Panc1 (cell line): ENCODE measurements at places on chromosomes 4 and X. TPM values are rescaled to one million over a fixed set of nuclear protein-coding genes. Genes with fewer than 3 reads are reported as not detected.

DNA sequence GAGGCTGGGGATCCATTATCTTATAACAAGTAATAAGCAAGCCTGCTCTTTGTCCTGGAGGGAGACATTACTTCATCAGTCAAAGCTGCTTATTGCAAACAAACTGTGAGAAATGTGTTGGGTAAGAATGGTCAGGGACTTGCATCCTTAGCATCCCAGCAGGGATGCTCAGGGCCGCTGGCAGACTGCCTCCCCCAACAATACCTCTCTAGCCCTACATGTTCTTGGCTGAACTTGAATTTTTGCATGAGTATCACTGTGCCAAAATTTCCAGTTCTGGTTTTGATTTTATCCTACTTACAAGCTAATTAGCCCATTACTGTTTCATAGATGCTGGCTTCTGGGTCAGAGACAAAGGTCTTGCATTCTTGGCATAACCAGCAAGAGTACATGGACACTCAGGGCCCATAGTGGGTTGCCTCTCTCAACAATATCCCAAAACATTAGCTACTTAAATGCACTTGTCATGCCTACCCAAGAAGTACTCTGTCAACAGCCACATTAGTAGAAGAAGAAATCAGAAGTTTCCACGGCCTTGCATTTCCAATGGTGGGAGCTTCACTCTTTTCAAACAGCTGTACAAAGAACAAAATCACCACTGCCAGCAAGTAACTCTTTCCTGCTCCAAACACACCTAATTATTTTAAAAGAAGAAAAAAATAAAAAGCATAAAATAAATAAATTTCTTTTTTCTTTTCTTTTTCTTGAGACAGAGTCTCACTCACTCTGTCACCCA lies 41.9 kb upstream of the NEUROG2 start:
- no peak for DNase-seq

DNA sequence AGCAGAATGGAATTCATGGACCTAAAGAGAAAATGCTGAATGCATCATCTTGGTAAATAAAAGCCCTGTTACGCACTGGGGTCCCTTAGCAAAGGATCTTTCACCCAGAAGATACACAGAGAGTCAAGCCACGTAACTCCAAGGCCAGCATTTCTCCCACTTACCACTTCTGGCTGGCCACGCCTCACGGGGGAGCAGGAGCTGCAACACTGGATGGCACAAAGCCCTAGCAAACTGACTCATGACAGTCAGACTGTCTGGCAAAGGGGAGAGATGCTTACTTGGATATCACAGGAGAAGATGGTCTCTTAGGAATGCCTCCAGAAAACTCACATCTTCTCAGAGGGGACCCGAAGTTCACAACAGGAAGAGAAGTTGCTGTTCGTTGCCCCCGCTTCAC lies 51.4 kb upstream of the BCLAF3 start:
- no peak for DNase-seq

DNA sequence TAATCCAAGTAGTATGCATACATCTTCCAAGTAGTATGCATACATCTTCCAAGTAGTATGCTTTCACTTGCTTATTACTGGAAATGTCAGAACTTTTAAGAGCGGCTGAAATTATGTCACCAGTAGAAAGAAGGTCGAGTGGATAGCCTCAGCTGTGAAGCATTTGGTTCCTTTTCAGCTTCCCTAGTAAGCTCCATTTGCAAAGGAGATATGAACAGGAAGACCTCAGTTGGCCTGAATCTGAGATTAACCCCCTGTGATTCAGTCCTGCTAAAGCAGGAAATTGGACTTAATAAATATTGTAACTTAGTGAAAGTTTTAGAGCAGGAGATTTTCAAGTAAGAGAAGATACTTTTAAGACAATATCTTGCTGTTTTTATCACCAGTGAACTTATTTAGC lies 48.1 kb downstream of the PCDH7 start:
- no peak for DNase-seq

DNA sequence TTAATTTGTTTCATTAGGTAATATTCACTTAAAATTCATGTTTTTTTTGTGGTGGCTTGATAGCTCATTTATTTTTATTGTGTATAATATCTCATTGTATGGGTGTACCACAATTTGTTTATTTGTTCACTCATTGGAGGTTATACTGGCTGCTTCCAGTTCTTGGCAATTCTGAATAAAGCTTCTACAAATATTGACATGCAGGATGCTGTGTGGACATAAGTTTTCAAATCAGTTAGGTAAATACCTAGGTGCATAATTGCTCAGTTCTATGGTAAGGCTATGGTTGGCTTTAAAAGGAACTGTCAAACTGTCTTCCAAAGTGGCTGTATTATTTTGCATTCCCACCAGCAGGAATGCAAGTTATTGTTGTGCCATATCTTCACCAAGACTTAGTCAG lies 504.5 kb upstream of the GALNTL6 start:
- DNase-seq: no peak

DNA sequence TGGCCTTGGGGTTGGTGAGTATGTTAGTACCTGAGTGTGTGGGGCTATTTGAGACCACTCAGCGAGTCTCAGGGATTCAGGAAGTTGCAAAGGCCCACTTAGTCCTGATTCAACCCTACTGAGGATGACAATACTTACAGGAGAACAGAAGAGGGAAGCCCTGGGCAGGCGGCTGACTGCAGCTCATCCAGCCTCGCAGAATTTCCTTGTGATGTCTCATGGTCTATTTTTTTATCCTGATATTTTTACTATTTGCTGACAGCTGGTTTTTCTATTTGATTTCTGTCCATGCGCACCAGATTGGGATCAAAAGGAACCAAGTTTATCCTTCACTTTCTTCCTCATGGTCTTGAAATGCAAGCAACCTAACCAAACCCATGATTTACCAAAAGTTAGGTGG lies 201.8 kb upstream of the LNX1 start:
- no peak for DNase-seq

DNA sequence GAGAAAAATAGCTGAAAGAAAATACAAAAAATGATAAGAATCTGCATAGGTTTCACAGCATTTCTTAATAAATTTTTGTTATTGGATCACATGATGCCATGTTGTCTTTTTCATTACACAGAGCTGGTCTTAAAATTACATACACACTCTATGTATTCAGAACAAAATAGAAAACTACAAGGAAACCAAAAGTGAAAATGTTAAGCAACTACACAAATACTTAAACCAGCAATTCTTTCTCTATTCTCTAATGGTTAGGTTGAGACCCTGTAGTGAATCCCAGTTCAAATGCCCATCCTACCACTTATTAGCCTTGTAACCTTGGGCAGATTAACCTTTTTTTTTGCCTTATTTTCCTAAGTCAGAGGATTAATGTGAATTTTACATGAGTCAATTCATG lies 2311.2 kb downstream of the PCDH7 start:
- no peak for DNase-seq

DNA sequence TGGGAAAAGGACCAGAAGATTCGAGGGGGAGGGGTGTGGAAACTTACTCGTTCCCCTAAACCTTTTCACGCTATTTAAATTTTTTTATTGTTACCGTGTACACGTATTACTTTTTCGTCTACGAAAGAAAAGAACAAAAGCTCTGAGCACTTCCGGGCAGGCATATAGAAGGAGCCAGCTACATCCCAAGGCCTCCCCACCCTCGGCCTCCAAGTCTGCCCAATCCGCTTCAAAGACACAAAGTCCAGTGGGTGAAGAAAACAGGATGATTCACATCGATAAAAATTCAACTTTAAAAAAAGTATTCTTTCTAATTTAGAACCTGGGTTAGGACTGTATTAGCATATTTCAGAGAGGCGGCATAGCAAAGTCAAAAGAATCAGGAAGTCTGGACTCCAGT lies 23.1 kb downstream of the SEL1L3 start:
- DNase-seq: no peak

GRCh38 chrX:39527025-39527424 lies 570.7 kb downstream of the BCOR start:
- DNase-seq: no peak

GRCh38 chrX:40504801-40505605 lies 75.8 kb upstream of the ATP6AP2 start:
- DNase-seq: no peak

DNA sequence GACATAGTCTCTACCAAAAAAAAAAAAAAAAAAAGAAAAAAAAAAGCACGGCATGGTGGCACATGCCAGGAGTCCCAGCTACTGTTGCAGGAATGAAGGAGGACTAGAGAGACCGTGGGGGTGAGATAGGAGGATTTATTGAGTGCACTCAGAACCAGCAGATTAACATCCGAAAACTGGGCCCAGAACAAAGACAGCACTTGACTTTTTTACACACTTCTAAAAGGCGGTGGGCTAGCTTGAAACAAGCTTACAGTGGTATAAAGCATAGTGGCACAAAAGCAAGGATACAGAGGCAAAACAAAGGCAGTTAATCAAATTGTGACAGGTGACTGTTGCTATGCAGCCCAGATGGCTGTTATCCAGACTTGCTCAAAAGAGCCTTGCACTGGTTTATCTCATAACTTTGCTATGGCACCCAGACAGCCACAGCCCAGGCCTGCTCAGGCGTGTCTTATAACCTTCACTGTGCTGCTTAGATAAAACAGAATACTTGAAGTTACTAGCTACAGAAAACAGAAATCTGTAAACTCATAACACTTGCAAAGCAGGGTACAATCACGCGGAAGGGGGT lies 9.9 kb upstream of the PI4K2B start:
- no peak for DNase-seq

GRCh38 chr4:38233727-38234480 lies 273.7 kb downstream of the PTTG2 start:
- no peak for DNase-seq

DNA sequence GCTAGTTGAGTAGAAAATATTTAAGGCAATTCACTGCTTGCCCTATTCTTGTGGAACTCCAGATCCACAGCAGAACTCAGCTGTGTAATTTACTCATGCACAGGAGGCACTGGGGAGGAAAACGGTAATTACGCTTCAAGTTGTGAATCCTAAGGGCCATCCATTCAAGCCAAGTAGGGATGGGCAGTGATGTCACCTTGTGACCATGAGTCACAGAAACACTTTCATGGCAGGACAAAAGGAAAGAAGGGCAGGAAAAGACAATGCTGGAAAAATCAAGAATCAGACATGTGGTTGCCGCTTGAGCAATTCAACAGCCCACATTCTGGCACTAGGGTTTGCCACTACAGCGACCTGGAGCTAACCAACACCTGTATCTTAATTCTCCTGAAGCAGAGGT lies 1.4 kb downstream of the PAQR3 start:
- no peak for DNase-seq

DNA sequence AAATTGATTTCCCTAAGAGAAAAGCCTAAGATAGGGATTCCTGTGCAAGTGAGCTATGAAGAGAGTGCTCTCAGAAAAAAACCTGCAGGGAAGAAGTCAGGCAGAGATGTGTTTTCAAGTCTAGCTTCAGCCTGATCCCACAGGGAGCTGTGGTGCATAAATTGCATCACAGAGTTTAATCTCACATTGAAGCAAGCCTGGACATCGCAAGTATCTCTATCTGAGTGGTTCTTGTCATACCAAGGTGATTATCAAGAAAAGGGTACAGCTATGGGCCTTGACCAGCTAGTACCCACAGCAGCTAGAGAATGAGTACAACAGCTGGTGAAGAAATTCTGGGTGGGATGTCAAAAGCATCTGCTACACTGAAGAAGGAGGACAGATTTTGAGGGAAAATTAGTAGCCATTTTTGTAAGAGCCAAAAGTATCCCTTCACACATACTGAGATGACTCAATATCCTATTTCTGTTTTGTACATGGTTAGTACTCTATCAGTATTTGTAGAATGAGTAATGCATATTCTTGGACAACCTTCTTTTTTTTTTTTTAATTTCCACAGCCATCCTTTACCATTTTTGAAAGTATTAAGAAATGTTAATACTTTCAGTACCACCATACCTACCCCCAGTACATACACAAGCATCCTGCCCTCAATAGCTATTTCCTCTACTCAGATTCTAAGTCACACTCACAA lies 708.9 kb downstream of the IL1RAPL1 start:
- no peak for DNase-seq

DNA sequence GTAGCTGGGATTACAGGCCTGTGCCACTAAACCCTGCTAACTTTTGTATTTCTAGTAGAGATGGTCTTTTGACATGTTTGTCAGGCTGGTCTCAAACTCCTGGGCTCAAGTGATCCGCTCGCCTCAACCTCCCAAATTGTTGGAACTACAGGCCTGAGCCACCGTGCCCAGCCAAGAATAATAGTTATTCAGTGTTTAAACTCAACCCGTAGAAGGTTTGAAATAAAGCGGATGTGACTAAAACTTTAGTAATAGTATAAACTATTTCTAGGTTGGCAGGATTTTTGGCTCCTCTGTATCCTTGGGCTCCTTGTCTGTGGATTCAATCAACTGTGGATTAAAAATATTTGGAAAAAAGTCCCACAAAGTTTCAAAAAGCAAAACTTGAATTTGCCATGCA lies 37.8 kb downstream of the PCDH10 start:
- DNase-seq: peak; percentile 20

DNA sequence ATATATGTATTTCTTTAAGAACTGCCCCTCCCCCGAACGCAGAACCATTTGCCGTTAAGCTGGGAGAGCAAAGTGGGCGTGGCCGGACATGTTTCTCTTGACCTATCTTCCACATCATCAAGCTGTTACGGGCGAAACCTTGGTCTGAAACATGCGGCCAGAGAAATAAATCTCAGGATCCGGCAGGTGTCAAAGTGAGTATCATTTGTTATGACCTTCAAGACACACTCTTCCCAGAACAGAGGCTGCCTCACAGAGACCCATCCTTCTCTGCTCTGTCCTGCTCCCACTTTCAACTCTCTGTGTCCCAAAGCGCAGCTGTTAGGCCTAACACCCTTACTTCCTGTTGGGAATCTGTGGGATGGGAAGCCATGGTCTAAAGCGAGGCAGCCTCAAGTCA lies at the start of gene MAGEB18:
MAGEB18 (plus strand) TSS at position 70 of the 400 bp plus-strand sequence. CDS start 643 bp downstream, outside the sequence.
- DNase-seq: no peak

SPANXA1 gene
- total RNA-seq: not detected

GLRA3 gene
- not detected for total RNA-seq

FSTL5 gene
- 0.67 TPM for total RNA-seq

CT45A5 gene
- total RNA-seq: not detected

FRYL gene
- total RNA-seq: 47.5 TPM

MAGEB10 gene
- total RNA-seq: not detected

PRDM5 gene
- 8.4 TPM for total RNA-seq
